ENCODE measurements at places on chromosomes 3 and 15. TPM values are rescaled to one million over a fixed set of nuclear protein-coding genes. Genes with fewer than 3 reads are reported as not detected.

- no peak for DNase-seq
Observed at GRCh38 chr3:78633626-78634025, 1134.2 kb downstream of the ROBO1 start.

DNA sequence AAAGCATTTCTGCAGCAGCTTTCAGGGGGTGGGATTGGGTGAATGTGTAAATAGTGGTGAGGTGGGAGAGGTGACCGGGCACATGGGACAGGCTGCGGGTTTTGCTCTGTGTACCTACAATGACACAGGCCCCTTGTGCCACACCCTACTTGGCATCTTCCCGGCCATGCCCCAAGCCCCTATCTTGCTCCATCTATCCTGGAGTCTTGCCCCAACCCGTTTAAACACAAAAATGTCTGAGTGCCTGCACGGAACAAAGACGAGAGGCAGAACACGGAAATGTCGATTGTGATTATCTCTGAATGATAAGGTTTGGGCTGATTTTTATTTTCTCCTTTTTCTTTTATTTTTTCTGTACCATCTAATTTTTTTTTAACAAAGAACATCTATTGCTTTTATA lies 46.0 kb upstream of the SLC6A1 start:
- DNase-seq = no peak

Gene CCPG1
- polyA plus RNA-seq = 63.8 TPM

GRCh38 chr15:59295261-59296001 lies 77.2 kb downstream of the MYO1E start:
- no peak for DNase-seq

DNA sequence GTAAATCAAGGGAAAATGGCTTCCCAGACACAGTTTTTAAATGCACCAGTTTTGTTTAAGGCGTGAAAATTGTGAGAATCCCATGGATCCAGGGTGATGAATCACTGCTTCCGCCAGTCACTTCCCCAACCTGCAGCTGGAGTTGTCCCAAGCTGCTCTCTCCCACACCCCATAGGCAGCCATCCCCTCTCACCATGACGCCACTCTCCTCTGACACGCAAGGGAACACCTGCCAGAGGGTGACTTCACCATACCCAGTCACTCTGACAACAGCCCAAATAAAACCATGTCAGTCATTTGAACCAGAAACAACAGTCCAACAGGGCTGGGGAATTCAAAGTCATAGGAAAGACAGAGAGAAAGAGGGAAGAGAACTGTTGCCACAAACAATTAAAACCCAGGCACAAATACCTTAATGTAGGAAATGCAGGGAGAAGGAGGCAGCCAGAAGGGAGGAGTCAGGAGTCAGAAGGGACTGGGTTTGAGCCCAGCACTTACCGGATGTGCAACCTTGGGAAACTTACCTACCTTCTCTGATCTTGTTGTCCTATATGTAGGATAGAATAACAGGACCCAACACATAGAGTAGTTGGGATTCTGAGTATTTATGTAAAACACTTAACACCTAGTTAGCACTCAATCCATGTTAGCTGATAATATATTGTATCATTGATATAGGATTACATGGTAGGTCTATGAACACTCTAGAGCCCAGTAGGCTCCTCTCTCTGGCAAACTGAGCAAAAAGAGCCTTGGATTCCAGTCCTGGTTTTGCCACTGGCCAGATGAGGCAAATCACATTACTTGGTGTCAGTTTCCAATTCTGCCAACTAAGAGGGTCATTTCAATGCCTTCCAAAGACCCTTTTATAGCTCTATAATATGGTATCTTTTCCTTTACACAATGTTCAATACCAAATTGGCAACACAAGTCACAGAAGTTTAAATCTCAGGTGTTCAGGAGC lies 326.3 kb upstream of the ICE2 start:
- DNase-seq = no peak

DNA sequence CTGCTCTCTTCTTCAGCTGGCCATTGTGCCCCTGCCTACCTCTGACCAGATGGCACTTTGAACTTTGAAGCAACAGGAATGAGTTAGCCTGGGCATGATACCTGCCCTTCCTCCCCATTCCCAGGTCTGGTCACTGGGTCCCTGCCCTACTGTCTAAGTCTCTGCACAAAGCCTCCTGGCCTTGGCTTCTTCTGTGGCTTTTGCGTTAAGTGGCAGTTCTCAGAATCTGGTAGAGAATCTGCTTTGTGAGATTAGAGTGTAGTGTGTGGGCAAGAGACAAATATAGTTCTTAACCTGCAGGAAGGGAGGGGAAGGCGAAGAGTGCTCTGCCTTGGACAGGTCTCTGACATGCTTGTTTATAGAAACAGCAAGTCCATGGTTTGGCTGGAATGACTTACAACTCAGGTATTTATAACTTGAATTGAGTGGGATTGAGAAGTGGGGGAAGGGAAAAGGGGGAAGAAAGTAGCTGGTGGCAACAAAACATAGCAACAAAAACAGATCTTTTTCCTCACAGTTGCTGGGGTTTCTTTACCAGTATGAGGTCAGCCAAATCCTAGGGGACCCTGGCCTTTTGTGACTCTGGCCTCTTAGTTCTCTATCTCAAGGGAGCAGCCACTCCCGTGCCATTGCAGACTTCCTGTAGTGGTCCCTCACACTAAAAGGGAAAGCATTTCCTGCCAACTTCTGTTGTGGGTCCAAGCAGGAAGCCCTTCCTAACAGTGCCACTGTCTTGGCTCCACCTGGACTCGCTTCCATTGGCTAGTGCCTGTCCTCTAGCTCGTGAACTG lies 16.7 kb downstream of the MAPKBP1 start:
- no peak for DNase-seq

DNA sequence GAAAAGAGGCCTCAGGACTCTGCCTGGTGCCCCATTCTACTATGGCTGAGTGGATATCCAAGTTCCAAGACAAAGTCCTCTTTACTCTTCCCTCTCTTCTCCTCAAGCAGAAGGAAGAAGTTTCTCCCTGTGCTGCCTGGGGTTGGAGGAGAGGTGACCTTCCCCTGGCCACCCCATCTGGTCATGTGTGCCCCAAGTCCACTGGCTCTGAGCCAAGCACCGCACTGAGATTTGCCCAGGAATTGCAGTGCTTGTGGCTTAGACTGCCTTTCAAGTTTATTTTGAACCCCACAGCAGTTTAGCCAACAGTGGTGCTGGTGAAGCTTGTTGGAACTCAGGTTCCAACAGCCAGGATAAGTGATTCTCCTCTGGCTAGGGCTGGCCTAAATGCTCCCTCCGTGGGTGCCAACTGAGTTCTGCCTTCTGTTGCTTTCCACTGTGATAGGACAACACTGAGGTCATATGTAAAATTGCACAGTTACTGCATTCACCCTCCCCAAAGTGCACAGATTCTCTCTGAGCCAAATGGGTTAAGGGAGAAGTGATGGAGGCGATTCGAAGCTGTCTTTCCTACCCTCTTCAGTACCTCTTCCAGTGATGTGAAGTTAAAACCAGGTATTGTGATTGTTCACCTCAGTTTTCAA lies 69.9 kb downstream of the TMCO5A start:
- DNase-seq = no peak

DNA sequence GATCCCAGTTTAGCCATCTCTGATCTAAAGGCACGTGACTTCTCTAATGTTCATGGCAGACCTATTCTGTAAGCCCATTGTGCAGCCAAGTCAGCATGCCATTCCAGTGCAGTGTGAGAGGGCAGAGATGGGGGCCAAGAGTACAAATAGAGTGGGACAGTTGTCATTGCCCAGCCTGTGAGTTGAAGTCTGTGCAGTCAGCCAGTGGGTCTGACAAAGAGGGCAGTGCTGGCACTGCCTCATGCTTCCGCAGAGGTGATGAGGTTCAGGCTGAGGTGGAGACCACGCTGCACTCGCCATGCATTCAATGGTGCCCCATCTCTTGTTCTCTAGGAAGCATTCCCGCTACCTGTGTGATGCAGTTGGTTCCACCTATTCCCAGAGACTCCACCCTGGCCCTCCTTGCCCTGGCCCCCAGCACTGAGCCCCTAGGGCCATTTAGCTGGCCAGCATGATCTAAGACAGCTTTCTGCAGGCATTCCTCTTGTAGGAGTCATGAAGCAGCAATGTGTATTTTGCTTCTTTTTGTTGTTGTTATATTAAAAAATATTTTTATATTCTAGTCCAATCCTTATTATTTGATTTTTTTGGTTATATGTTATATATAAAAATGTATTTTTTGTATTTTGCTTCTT lies 3.7 kb downstream of the MRAS start:
- DNase-seq = no peak

DNA sequence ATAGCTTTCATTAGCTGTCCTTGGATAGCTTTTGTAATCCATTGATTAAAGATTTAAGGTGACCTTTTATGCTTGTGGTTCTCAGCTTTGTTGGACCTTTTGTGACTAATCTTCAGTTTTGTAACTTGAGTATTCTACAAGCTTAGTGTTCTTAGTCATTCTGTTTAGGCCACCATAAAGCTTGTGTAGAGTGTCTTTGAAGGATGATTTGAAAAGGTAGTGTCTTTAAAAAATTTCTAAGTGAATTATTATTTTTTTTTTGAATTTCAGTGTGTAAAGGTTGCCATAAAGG lies 7.5 kb downstream of the MORF4L1 start:
- DNase-seq = no peak

Gene SHF
- 20.4 TPM for polyA plus RNA-seq

DNA sequence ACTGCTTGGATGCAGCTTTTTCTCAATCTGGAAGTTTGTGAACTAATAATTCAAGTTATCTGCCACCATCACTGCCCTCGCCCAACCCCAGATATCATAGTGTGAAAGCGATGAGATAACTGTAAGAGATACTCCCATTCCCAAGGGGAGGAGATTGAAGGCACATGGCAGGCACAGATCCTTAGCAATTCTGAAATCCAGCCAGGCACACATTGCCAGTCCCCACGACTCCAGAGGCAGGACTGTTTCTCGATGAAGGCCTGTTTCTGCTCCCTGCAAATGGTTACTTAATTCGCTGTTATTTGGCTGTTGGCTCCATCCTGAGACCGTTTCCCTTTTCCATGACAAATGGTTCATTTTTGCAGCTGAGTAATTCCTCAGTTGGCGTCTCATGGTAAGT lies 63.2 kb upstream of the NEDD4 start:
- no peak for DNase-seq

Gene CIB2
- polyA plus RNA-seq = 29.0 TPM

DNA sequence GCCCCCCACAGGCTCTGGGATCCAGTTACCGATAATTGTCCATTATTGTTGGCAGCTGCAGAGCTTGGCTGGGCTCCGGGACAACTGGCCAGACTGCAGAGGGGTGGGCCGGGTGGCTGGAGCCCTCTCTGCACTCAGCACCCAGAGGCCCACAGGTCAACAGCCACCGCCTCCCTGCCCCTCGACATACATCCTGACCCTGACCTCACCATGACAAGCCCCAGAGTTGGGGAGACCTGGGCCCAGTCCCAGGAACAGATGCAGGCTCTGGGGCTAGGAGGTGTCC lies 22.4 kb downstream of the PTH1R start:
- no peak for DNase-seq

DNA sequence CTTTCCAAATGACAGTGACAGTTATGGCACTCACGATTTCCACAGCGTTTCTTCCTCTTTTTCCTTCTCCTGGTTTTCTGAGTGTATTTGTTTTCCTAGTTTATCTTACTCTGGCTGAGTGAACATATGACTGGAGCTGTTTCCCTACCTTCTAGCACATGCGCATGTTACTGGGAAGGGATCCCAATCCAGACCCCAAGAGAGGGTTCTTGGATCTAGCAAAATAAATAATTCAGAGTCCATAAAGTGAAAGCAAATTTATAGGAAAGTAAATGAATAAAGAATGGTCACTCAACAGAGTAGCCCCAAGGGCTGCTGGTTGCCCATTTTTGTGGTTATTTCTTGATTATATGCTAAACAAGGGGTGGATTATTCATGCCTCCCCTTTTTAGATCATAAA lies 23.8 kb downstream of the METTL6 start:
- no peak for DNase-seq

DNA sequence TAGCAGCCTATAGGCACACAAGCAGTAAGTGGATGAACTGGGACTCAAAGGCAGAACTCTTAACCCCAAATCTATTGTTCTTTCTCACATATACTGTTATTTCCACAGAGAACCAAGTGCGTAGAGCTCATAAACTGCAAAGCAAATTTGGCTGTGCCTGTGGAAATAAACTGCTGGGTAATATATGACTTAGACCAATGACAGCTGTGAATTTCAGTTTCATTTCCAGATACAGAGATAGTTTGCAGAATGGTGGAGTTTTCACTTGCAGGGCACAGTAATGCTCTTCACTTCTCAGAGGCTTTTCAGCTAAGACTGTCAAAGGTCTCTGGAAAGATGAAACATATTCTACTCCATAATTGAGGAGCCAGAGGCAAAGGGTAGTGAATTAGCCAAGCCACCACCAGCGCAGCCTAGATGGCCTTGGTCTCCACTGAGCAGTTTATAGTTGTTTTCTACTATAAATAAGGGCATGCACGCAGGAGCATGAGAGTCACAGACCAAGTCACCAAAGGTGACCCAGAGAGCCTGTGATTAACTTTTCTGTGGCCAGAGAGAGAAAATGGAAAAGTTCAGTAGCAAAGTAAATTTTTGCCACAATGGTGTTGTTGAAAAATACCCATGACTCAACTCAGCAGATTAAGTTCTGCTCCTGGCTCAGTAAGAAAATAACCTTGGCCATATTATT lies 180.7 kb upstream of the GRM7 start:
- no peak for DNase-seq

DNA sequence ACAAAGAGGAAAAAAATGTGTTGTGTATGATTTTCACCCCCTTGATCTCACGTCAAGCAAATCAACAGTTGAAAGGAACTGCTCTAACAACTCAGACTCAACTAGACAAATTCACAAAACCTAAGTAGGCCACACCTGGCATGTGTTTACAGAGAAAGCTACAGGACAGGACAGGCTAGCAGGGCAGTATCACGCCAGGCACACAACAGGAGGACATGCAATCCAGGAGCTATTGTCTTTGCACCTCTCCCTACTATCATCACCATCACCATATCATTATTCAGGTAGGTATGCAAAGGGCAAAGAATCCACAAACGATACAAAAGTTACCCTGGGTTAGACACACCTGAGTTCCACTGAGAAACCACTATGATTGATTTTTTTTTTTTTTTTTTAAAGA lies 86.4 kb downstream of the TBL1XR1 start:
- DNase-seq = no peak

Gene RTP4
- 0.68 TPM for polyA plus RNA-seq

Gene CTDSPL
- 114 TPM for polyA plus RNA-seq

DNA sequence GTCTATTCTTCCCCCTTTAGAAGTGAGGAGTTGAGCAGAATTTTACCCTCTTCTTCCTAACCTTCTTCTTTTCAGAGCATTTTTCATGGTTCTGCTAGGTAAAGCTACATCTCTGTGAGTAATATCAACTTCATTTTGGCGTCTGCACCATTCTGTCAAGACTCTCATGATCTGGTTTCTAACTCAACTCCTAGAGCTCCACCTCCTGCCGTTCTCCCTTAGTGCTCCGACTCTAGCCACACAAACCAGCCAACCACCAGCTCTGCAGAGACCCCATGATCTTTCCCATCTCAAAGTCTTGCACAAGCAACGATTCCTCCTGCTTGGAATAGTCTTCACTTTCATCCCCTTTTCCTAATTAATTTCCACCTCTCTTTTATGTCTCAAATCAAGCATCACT lies 193.9 kb upstream of the TMC3 start:
- DNase-seq = no peak

GRCh38 chr15:31141792-31142191 lies 40.3 kb upstream of the TRPM1 start:
- no peak for DNase-seq

All from renal cortex interstitium (tissue), 15 donors.